ENCODE measurements at places on chromosomes 6 and 20. TPM values are rescaled to one million over a fixed set of nuclear protein-coding genes. Genes with fewer than 3 reads are reported as not detected.

SFT2D1 gene
- total RNA-seq, result 29.4 TPM

SYNDIG1 gene
- 21.7 TPM for total RNA-seq

DNA sequence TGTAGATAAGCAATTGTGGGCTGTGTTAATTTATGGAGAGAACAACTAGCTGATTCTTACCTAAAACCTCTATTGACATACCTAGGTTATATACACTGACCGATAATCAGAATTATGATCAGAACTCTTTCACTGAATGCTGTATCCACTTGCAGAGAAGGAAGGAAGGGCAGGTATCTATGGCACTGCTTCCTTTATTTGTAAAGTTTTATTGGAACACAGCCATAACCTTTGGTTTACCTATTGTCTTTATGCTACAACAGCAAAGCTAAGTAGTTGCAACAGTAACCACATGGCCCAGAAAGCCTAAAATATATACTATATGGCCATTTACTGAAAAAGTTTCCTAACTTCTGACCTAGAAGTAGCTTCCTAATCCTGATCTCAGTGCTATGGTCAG lies 358.9 kb upstream of the ARID1B start:
- DNase-seq, result no peak

C4B gene
- 241 TPM for total RNA-seq

DNA sequence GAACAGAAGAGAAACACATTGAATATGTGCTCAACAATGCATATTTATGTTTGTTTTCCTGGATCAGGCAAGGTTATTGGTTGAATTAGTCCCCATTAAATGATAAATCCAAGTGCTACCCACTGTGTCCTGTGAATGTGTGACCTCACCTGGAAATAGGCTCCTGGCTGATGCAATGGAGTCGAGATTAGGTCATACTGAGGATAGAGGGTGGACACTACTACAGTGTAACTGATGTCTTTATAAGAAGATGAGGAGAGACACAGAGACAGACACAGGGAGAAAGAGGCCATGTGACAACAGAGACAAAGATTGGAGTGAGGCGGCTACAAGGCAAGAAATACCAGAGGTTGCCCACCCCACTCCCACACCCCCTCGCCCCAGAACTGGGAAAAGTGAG lies 559.3 kb downstream of the C6orf118 start:
- no peak for DNase-seq

Measured in right atrium auricular region (tissue), 2 donors.